ENCODE measurements at places on chromosomes 5 and 9.
A peak's percentile ranks its signal among the peaks of the same experiment; 100 is the strongest.

- DNase-seq: no peak
Measured at GRCh38 chr9:111348821-111349271, 18.8 kb upstream of the OR2K2 start.

- no peak for DNase-seq
Measured at GRCh38 chr9:28001096-28001495, 427.8 kb upstream of the C9orf72 start.

- peak; percentile 81 for DNase-seq
Measured at GRCh38 chr9:95131023-95131943, 186.2 kb downstream of the FANCC start.

GRCh38 chr5:124212934-124213333 lies 533.5 kb downstream of the ZNF608 start:
- DNase-seq: no peak

DNA sequence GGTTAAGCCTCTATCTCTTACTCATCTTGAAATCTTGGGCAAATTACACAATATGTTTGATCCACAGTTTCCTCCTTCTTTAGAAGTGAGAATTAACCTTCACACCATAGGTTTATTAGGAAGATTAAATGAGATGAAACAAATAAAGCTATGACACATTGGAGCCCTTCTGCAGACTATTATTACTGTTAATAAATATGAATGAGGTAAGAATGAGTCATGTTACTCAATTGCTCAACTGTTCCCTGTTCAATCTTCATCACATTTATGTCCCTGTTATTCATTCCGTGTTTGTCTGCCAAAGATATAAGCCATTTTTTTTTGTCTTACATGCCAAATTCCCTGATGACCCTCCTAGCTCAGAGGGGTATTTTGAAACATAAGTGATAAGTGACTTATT lies 52.1 kb upstream of the PAPPA start:
- DNase-seq: peak; percentile 32

DNA sequence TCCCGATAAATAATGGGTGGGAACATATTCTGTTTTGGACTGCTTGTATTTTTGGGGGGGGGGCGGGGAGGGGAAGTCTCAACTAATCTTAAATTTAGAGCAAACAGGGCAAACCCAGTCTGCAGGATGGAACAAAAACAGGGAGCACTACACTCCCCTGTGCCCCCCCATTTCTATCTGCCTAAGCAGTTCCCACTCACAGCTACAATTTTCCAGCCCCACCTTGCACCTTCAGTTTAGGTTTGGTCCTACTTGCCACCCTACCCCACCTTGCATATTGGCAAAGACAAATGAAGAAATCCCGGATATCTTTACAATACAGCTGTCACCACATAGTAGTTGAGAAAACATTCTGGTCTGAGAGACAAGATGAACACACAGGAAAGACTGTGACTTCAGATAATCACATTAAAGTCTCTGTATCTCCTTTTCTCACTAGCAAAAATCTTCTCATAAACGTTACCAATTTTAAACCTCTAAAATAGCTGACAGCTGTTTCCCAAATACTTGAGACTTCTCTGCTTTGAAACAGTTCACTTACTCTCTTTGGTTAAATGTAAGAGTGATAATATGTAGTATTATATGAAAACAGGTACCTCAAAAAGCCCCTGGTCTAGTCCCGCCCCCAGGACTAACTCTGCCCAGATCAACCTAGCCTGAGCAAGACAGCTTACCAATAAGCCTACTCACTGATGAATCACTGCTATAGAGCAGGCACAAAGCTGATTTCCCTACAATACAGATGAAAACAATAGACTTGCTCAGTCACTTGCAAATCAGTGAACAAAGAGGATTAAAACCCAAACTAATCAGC lies 5.2 kb upstream of the RAPGEF6 start:
- peak; percentile 10 for DNase-seq

DNA sequence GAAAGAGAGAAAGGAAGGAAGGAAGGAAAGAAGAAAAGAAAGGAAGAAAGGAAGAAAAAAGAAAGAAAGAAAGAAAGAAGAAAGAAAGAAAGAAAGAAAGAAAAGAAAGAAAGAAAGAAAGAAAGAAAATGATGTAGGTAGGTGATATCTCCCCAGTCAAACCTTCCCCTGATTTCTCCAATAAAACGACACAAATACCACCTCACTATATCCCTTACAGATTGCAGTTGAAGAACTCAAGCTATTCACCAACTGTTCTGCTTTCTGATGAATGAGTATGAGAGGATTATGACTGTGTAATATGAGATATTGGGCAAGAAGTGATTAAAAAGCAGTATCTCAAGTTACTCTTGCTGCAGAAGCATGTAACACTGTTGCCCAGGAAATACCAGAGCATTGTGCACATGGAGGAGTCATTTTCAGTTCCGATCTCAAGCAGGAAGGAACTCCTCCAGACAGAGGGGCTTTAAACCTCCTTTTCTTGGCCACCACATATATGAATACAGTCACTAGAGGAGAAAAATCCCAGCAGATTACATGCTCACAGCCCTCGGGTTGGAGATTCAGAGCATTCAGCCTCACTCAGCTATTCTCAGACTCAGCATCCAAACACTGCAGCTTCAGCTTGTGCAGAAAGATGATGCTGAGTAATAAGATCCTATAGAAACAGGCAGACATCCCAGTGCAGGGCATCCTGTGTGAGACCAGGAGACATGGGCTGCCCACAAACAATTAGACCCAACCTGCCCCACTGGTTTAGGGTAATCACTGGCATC lies 61.4 kb downstream of the UGCG start:
- peak; percentile 79 for DNase-seq

Measured in AG08395 (cell line).